ENCODE measurements at places on chromosomes 2 and 18.

GRCh38 chr18:21636769-21637168, 24.7 kb downstream of the SNRPD1 start:
- no peak for DNase-seq

DNA sequence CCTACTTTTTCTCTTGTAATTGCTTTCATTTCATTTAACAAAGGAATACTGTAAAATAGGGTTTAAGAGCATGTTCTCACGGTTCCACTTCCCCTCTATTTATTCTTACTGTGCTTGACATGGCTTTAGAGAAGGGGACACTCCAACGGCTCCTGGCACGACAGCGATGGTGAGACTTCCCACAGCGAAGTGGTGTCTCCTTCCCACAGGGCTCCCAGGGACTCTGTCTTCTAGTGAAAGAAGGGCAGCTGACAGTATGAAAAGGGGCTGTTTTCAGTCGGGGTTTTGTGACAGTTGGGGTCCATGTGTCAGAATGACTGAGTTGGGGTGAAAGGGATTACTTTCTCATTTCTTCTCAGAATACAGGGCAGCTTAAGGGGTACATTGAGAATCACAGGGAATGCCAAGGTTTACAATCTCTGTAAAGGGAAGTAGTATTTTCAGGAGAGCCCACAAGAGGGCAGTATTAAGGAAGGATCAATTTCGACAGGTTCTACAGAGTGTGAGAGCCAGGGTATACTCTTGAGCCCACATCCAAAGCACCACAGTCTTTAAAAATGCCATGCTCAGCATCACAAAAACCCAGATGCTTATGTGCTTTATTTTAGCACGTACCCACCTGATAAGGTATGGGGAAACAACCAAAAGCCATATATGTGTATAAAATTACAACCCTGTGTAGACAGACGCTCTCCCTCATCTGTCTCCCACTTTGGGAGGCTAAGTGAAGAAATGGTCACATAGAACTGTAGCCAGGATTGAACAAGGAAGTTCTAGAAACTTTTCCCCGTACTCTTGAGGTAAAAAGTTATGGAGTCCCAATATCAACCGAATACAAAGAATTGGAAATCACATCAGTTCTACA, 31.3 kb upstream of the RAPGEF4 start:
- DNase-seq = peak; percentile 33

GRCh38 chr2:217903859-217904613, 98.8 kb downstream of the TNS1 start:
- DNase-seq = peak; percentile 12

DNA sequence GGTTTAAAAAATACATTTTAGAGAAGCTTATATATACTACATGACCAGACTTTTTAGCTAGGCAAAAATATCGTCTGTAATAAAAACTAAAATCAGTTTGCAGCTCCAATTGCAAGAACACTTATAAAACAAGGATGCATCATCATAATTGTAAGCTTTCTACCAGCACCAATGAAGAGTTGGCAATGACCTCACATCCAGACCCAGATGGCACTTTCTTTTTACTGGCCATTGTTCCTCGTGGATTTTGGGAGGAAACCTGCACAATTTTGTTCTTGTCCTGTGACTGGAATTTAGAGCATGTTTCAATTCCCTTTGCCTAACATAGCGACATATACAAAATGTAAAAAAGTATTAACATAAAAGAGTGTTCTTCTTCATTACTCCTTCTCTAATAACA, 174.3 kb downstream of the ZNF521 start:
- no peak for DNase-seq

DNA sequence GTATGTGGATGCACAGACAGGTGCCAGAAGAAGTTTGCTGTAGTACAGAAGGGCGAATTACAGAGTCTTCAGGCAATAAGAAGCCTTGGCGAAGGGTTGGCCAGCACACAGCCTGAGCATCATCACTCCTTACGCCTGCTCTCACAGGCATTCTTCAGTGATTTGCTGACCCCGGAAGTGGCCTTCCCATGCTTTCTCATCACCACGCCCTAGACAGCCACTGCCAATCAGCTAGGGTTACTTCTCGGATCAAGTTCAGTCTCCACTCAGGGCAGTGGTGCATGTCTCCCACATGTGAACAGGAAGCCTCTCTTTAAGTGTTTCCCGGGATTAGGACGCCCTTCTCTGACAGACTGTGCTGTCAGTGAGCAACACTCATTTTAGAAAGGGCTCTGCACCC, 81.8 kb downstream of the C1QL2 start:
- DNase-seq = peak; percentile 48
